ENCODE measurements at places on chromosomes 13 and 19. TPM values are rescaled to one million over a fixed set of nuclear protein-coding genes. Genes with fewer than 3 reads are reported as not detected.

The BCKDHA gene
- total RNA-seq: 19.5 TPM

The TUBA3C gene
- not detected for total RNA-seq

The LYL1 gene
- total RNA-seq: 8.8 TPM

The SMG9 gene
- total RNA-seq: 73.9 TPM

Data from T-helper 2 cell treated with Interferon-gamma antibody and Interleukin-4, amounts not matched to agents 100 ng/mL and 5 ng/mL, for 36 hours (primary cell).